ENCODE measurements at places on chromosomes 4 and X. TPM values are rescaled to one million over a fixed set of nuclear protein-coding genes. Genes with fewer than 3 reads are reported as not detected.
A peak's percentile ranks its signal among the peaks of the same experiment; 100 is the strongest.

Gene DCAF12L1
- total RNA-seq, result not detected

GRCh38 chrX:153353416-153353815 lies 19.5 kb downstream of the ZNF275 start:
- no peaks in the 10 kb centered on the region for H3K27me3 ChIP-seq
- no peaks in the 10 kb centered on the region for H3K4me1 ChIP-seq
- DNase-seq, result no peak
- H3K27ac ChIP-seq, result no peak overlapping the region

DNA sequence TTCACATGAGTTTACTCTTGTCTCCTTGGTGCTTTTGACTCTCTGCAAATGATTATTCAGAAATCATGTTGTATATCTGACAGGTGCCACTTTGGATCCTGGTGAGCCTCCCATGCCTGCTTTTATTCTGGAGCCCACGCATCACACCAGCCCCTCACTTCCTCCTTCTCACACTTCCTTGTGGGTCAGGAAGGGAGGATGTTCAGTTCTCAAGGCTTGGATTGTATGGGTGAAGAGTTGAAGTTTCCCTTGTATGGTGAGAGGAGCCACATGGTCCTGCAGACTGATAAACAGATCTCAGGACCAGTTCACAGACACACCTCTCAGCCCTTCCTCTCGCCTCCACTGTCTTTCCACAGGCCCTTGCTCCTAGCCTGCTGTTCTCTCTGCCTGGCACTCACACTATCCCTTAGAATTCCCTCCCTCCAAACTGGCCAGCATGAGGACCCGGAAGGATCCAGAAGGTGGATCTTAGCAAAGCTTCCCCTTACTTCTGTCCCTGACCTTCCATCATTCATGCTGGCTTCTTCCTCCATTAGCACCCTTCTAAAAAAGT lies 92.1 kb downstream of the STK32B start:
- H3K36me3 ChIP-seq, result no peaks in the 10 kb centered on the region
- no peaks in the 10 kb centered on the region for H3K27me3 ChIP-seq
- H3K4me1 ChIP-seq, result no peaks in the 10 kb centered on the region
- H3K4me3 ChIP-seq, result no peak overlapping the region

Gene NCAPG
- total RNA-seq, result 0.83 TPM

GRCh38 chrX:18875256-18875878 lies 108.5 kb downstream of the PHKA2 start:
- no peak overlapping the region for H3K4me3 ChIP-seq
- no peak overlapping the region for H3K27ac ChIP-seq
- H3K27me3 ChIP-seq, result no peaks in the 10 kb centered on the region
- no peaks in the 10 kb centered on the region for H3K36me3 ChIP-seq
- no peak for DNase-seq
- no peaks in the 10 kb centered on the region for H3K4me1 ChIP-seq

- H3K4me3 ChIP-seq, result no peak overlapping the region
- H3K27ac ChIP-seq, result no peak overlapping the region
- no peaks in the 10 kb centered on the region for H3K4me1 ChIP-seq
- DNase-seq, result no peak
Measured at GRCh38 chr4:134117392-134118183, 84.0 kb downstream of the PABPC4L start.

Gene PABPC5
- total RNA-seq, result not detected

Gene IDUA
- total RNA-seq, result 64.1 TPM

Gene GUCY1A1
- not detected for total RNA-seq

DNA sequence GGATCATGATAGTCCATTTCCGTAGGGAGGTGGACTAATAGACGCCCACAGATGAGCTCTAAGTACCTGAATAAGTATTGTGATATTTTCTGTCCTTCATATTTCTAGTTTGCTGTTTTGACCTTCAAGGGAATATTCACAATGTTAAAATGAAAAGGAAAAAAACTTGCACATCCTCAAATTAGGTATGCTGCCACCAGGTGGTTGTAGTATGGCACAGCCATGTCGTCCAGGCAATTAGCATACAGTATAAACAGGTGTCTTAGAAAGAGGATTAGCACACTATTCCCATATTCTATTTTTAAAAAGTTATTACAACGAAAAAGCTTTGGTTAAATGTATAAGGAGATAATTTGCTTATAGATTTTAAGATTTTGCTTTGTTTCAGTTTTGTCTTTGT lies 802.0 kb downstream of the RPA4 start:
- no peaks in the 10 kb centered on the region for H3K36me3 ChIP-seq
- H3K27me3 ChIP-seq, result no peaks in the 10 kb centered on the region
- no peak overlapping the region for H3K27ac ChIP-seq
- H3K4me3 ChIP-seq, result no peak overlapping the region
- no peak for DNase-seq

DNA sequence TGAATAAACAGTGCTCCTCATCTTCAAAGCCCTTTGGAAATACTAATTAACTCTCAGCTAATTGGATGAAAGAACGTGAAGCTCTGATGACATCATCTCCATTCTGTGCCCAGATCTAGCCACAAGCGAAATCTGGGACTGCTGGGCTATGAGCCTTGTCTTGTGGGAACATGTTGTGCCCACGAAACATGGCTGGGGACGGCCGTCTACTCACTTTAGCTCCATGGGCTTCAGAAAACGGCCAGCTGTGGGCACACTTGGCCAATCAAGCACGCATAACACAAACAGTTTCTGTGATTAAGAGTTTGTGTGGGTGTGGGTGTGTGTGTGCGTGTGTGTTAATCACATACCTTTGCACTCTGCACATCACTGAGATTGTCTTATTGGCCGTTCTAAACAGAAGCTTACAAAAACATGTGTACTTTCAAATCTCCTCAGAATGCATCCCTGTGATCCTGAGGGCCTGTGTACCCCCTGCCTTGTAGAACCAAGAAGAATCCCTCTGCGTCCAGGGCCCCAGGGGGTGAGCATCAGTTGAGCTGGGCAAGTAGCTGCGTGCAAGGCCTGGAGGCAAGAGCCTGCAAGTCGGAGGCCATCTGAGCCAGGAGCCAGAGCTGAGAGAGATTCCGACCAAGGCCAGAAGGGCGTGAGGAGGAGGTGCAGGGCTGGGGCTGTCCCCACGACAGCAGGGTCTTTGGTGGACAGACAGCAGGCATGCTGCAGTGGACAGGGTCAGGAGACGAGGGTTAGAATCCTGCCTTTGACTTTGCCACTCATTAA lies 18.7 kb upstream of the ZNF185 start:
- H3K4me1 ChIP-seq, result no peaks in the 10 kb centered on the region
- no peaks in the 10 kb centered on the region for H3K27me3 ChIP-seq
- no peak overlapping the region for H3K4me3 ChIP-seq
- H3K27ac ChIP-seq, result no peak overlapping the region
- no peak for DNase-seq

Gene HSFX3
- total RNA-seq, result not detected

- H3K4me1 ChIP-seq, result peaks cover 9% of the 10 kb centered on the region
- no peaks in the 10 kb centered on the region for H3K27me3 ChIP-seq
- H3K27ac ChIP-seq, result no peak overlapping the region
- peaks cover 28% of the 10 kb centered on the region for H3K36me3 ChIP-seq
- no peak for DNase-seq
Measured at GRCh38 chr4:6972911-6973310, 63.3 kb downstream of the TBC1D14 start.

GRCh38 chrX:16416588-16416987 lies 233.4 kb upstream of the S100G start:
- no peak overlapping the region for H3K27ac ChIP-seq
- no peaks in the 10 kb centered on the region for H3K36me3 ChIP-seq
- H3K4me1 ChIP-seq, result no peaks in the 10 kb centered on the region
- H3K4me3 ChIP-seq, result no peak overlapping the region
- H3K27me3 ChIP-seq, result no peaks in the 10 kb centered on the region

Gene GAGE1
- not detected for total RNA-seq

Gene LINC00632
- total RNA-seq, result 14.5 TPM

Gene UGT2B7
- not detected for total RNA-seq

Gene GABRG1
- not detected for total RNA-seq

DNA sequence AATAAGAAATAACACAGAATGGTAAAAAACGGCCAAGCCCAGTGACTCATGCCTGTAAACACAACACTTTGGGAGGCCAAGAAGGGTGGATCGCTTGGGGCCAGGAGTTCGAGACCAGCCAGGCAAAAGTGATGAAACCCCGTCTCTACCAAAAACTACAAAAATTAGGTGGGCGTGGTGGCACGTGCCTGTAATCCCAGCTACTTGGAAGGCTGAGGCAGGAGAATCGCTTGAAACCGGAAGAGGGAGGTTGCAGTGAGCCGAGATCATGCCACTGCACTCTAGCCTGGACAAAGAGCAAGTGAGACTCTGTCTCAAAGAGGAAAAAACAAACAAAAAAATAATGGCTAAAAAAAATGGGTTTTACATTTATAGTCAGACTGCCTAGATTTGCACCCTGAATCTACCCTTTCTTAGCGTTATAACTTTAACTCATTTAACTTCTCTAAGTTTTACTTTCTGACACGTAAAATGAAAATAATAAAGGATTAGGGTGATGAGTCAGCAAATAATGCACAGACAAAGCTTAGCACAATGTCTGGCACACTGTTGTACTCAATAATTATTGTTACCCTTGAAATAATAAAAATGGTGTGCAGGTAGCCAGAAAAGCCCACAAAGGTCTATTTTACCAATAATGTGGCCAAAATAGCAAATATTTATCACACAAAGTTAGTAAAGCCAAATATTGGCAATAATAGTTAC lies 55.0 kb downstream of the ATP11C start:
- no peaks in the 10 kb centered on the region for H3K4me1 ChIP-seq
- no peaks in the 10 kb centered on the region for H3K36me3 ChIP-seq
- DNase-seq, result no peak

DNA sequence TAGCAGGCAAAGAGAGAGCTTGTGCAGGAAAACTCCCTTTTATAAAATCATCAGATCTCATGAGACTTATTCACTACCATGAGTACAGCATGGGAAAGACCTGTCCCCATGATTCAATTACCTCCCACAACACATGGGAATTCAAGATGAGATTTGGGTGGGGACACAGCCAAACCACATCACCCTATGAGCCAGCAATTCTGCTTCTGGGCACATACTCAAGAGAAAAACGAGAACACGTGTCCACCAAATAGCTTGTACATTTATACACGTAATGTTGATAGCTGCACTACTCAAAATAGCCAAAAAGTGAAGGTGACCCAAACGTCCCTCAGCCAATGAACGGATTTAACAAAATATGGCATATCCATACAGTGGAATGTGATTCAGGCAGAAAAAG lies 94.5 kb upstream of the DHRSX start:
- H3K27ac ChIP-seq, result no peak overlapping the region
- no peaks in the 10 kb centered on the region for H3K27me3 ChIP-seq
- no peak for DNase-seq
- no peak overlapping the region for H3K4me3 ChIP-seq
- H3K36me3 ChIP-seq, result no peaks in the 10 kb centered on the region

DNA sequence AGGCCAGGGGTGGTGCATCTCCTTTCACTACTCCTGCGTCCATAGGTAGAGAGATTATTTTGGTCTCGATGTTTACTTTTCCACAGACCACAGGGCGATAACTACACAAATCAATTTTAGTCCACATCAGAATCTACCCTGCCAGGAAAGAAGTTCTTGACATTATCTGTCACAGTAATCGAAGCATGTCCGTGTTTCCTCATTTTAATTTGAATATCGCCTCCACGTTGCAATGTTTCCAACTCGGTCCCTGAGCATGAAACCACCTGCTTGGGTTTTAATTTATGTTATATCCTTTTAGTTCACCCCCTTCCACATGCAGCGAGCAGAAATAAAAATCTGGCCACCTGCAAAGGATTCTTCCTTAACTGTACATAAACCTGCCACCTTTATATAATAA lies 100.1 kb upstream of the ATXN3L start:
- H3K36me3 ChIP-seq, result no peaks in the 10 kb centered on the region
- DNase-seq, result no peak
- H3K27ac ChIP-seq, result no peak overlapping the region
- H3K4me3 ChIP-seq, result no peak overlapping the region
- no peaks in the 10 kb centered on the region for H3K27me3 ChIP-seq
- H3K4me1 ChIP-seq, result no peaks in the 10 kb centered on the region

- H3K4me3 ChIP-seq, result no peak overlapping the region
- no peak overlapping the region for H3K27ac ChIP-seq
- no peak for DNase-seq
- no peaks in the 10 kb centered on the region for H3K27me3 ChIP-seq
Measured at GRCh38 chr4:16160457-16160856, 65.8 kb downstream of the TAPT1 start.

DNA sequence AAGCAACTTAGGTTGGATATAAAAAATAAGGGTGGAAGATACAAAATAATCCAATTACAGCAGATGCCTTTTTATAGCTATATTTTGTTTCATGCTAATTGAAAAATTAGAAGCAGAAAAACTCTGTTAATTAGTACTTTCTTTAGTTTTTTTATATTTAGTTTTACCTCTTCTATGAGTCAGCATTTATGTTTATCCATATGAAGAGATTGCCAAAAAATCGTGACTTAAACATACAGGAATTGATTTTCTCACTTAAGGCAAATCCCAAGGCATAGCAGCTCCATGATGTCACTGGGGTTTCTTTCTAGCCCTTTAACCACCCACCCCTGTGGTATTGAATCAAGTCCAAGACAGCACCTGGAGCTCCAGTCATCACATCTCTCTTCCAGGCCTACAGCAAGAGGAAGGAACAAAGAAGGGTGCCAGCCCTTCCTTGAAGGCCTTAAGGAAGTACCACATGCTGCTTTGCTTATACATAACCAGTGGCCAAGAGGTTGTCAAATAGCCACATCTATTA lies 365.8 kb upstream of the TENM3 start:
- no peak overlapping the region for H3K27ac ChIP-seq
- no peaks in the 10 kb centered on the region for H3K36me3 ChIP-seq
- H3K4me1 ChIP-seq, result no peaks in the 10 kb centered on the region
- H3K4me3 ChIP-seq, result no peak overlapping the region
- no peaks in the 10 kb centered on the region for H3K27me3 ChIP-seq

Gene IQSEC2
- total RNA-seq, result 1.5 TPM

Gene DMRTC1
- total RNA-seq, result 1.1 TPM

DNA sequence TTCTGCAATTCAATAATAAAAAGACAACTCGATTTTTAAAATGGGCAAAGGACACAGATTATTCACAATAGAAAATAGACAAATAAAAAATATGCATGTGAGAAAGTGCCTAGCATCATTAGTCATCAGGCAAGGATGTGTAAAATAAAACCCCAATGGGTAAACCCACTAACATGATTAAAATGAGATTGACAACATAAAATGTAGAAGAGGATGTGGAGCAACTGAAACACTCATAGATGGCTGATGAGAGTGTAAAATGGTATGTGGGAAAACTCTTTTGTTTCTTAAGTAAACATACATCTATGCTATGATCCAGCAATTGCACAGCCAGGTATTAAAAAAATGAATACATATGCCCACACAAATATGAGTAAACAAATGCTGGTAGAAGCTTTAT lies 177.6 kb downstream of the IQCM start:
- no peak for DNase-seq
- H3K4me1 ChIP-seq, result no peaks in the 10 kb centered on the region
- no peak overlapping the region for H3K4me3 ChIP-seq
- no peaks in the 10 kb centered on the region for H3K36me3 ChIP-seq
- H3K27ac ChIP-seq, result no peak overlapping the region

GRCh38 chrX:78945186-78945912 lies at the start of gene P2RY10:
Gene P2RY10, plus strand, starts transcription at chrX:78945391. Its CDS starts 15,130 bp downstream, at chrX:78960521.
- peak; percentile 78 for DNase-seq
- H3K4me3 ChIP-seq, result peak within 1 kb of the TSS; percentile 59
- no peaks in the 10 kb centered on the region for H3K27me3 ChIP-seq
- H3K27ac ChIP-seq, result peak within 1 kb of the TSS; percentile 68
- H3K36me3 ChIP-seq, result no peaks in the 10 kb centered on the region
- peaks cover 45% of the 10 kb centered on the region for H3K4me1 ChIP-seq
